KBM-7 (cell line): ENCODE measurements at places on chromosomes 1 and 21.

GRCh38 chr1:230326971-230327891 is 98.9 kb downstream of the PGBD5 start:
- no peak for DNase-seq

GRCh38 chr1:185741551-185741950 is 7.4 kb downstream of the HMCN1 start:
- DNase-seq: no peak

DNA sequence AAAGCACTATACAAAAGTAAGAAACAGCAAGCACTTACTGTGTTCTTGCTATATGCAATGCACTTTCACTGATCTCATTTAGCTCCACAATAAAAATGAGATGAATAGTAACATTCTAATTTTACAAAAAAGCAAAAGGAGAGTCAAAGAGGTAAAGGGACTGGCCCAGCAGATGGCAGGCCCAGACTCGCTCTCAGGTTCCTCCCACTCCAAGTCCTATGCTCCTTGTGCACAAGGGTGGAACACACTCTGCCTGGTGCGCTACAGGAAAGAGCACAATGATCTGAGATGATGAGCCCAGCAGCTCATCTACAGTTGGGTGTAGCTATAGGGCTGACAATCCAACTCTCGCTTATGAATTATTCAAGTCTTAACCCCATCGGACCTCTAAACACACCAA is 94.1 kb upstream of the LYST start:
- peak; percentile 18 for DNase-seq

DNA sequence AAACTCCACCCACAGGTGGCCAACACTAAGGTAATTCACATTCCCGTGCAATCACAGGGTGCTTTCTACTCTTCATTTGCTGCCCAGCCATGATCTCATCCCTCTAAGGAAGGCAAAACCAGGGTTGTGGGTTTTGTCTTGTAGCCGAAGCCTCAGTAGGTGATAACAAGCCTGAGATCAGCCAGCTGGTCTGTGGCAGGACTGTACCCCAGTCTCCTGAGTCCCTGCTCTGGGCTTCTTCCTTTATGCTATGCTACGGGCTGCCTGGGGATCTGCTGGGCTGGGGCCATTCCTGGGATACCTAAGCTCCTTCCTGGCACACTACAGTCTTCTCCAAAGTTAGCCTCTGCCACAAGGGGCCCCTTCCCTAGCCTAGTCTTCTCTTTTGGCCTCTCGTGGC is 9.8 kb downstream of the PPFIA4 start:
- no peak for DNase-seq

- no peak for DNase-seq
Measured at GRCh38 chr1:15444468-15445389, 6.5 kb downstream of the CTRC start.

DNA sequence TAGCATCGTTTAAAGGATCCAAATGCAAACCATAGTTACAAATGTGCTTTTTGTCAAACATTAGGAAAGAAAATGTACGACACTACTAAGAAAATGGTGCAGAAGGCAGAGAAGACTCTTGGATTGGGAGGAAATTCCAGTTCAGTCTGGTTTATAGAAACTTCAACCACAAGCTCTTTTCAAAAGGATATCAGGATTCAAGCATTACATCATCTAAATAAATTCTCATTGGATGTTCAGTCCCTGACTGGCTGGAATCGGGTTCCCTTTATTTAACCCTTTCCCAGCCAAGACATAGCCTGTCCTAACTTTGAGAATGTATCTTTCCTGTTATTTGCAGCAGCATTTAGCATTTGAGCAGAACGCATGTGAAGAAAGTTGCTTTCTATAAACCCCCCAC is 184.6 kb downstream of the LMO4 start:
- no peak for DNase-seq

- no peak for DNase-seq
Measured at GRCh38 chr21:34994766-34995631, 54.1 kb downstream of the RUNX1 start.

DNA sequence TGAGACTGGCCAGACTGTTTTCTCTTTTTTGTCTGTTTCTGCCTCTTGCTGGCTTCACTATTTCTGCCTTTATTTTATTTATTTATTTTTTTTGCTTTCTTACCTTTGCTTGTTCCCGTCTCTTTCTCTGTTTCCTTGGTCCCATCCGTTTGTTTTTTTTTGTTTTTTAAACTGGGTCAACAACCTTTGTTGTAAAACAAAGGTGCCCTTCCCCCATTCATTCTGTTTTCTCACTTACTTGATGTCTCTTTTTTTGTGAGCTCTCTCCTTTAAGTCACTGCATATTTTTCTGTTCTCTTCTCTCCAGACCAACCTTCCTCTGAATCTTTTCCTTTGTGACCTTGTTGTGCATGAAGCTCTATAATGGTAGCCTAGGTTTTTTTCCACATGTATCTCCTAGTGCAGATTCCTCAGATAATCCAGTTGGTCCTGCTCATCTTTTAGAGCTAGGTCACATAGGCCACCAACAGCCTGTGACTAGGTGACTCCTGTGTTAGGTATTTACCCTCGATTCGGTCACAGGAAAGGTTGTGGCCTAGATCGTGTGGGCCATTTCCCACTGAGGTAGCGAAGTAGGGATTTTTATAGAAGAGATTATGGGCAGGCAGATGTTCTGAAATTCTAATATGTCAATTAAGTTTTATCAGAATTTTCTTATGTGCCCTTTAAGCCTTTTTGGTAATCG is 15.9 kb downstream of the GNAI3 start:
- no peak for DNase-seq

DNA sequence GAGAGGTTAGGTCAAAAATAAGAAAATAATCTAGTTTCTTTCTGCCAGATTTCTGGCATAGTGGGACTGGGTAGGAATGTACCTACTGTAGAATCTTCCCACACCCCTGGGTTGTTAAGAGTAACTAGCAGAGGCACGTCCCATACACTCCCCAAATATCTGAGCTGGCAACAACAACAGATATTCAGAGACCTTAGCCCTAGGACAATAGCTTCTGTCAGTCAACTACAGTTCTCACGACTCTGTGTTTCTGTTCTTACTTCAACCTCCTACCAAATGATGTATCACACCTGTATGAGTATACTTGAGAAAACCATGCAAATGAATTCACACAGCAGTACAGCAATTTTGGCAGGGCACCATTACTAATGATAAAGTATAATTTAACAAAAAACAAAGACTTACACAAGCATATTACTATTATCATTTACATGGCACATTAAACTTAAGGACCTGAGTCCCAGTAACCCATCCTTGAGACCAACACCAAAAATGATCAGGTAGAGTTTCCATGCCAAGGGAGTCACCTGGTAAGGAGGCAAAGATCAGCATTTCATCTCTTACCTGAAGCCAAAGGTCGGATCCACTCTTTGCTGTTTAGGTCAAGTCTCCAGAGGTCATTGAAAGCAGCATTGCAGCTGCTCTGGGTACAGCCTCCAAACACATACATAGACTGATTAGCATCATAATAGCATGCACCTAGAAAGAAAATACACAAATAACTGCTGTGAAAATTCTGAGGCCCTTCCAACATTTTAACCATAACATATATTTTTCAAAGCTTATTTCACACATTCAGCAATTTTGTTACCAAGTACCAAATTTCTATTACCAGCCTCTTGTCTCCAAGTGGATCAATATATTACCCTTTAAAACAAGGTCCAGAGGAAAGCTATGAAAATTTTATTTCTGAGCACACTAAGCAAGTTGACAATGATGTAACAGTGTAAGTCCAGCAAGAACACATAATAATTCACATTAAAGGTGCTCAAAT is 57.5 kb upstream of the CPLANE2 start:
- no peak for DNase-seq

GRCh38 chr1:65963156-65963888 is 170.6 kb downstream of the PDE4B start:
- DNase-seq: no peak

GRCh38 chr1:95017775-95018174 is 55.0 kb downstream of the ALG14 start:
- DNase-seq: no peak

DNA sequence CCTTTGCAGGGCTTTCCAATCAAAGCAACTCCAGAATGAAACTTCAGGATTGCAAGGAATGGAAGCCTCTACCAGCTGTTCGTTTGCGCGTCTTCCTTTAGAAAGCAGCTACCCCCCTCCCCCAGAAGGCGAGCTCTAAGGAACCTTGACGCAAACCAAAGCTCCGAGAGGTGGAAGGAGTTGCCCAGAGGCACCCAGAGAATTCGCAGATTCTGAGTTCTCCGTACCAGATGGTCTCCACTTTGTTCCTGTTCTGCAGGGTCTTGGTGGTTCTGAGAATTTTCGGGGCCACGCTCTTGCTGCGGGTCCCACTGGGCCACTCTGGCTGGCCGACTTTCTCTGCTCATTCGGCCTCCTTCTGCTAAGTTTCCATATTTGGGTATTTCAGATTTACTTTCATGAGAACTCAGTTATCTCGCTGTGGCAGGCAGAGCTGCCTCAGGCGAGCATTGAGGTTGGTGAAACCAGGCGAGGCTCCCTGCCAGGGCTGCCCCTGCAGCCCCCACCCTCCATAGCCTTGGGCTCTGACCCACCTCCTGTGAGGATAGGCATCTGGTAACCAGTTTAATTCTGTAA is 801 bp downstream of the TRAF5 start:
- DNase-seq: peak; percentile 45

DNA sequence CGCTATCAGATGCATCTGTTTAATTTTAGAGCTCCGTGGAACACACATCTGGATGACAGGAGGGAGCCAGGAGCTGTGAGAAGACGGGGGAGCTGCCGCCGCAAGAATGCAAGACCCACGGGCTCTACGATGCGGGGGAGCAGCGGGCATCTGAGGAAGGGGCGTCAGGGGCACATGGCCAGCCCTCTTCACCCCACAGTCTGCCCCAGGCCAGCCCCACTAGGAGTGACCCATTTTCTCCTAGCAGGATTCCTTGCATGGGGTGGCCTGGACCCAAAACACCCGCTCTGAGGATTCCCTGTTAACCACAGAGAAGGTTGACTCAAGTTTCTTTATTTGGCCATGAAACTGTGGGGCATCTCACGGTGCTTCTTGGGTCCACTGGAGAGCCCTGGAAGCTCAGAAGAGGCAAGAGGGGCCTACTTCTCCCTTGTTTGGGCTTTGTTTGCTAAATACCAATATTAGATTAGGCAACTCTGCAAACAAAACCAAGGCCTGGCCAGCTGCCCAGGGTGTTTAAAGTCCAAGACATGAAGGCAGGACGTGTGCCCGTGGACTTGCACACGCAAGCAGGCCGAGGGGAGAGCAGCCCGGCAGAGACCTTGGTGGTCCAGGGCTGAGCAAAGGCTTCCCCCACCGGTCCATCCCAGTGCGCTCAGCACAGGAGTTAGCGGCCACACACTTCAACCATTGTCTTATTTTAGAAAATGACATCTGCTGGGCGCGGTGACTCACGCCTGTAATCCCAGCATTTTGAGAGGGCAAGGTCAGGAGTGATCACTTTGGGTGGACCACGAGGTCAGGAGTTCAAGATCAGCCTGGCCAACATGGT is 89.8 kb downstream of the DHRS3 start:
- DNase-seq: no peak

GRCh38 chr1:68117416-68117815 is 67.0 kb upstream of the DIRAS3 start:
- no peak for DNase-seq

DNA sequence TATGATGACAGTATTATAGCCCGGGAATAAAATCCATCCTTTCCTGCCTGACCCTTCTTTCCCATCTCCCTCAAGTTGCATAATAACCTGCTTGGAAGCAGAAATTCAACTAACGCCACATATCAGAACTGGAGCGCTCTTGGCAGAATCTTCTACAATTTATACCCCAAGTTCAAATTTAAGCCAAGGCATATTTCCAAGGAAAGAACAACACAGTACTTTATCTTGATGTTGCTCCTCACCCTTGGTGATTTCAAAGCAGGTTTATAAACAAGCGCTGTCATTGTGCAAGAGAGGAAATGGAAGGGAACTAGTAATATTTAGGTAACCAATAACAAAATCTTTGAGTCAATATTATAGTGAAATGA is 38.0 kb upstream of the PTGFRN start:
- DNase-seq: no peak

DNA sequence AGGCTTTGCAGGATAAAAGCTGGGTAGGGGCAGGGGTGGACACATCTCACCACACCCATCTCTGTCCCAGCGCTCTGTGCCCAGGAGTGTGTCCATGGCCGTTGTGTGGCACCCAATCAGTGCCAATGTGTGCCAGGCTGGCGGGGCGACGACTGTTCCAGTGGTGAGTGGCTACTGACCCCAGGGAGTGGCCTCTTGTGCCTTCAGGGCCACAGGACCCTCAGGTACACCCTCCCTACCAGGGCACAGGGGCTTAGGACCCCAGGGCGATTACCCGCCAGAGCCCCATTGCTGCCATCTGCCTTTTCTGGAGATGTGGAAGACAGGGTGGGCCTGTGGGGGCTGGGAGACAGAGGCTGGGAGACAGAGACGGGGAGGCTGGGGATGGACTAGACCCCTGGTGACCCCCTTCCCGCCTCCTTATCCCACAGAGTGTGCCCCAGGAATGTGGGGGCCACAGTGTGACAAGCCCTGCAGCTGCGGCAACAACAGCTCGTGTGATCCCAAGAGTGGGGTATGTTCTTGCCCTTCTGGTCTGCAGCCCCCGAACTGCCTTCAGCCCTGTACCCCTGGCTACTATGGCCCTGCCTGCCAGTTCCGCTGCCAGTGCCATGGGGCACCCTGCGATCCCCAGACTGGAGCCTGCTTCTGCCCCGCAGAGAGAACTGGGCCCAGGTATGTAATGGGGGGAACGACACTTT is 12.8 kb downstream of the PEAR1 start:
- DNase-seq: no peak
